Naive thymus-derived CD8-positive, alpha-beta T cell (primary cell): ENCODE measurements at places on chromosomes 12 and 14.

DNA sequence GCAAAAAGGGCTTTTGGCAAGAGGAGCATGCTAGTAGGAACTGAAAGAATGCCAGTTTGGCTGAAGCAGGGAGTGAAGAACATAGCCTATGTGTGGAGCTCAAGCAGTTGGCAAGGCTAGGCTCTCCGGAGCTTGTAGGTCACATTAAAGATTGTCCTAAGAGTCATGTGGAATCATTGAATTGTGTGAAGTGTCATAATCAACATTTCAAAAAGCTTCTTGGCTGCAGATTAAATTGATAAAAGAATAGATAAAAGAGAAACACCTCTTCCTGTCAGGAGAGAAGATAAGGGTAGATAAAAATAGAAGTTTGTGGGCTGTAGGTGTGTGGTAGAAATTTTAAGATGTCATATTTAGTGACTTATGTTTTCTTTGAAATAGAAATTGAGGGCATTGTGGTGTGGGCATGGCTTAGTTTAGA is 36.1 kb downstream of the CPSF6 start:
- peak overlapping the region; percentile 2 for H3K27ac ChIP-seq
- no peak for DNase-seq
- H3K36me3 ChIP-seq, result peaks cover 5% of the 10 kb centered on the region
- peaks cover 57% of the 10 kb centered on the region for H3K4me1 ChIP-seq

DNA sequence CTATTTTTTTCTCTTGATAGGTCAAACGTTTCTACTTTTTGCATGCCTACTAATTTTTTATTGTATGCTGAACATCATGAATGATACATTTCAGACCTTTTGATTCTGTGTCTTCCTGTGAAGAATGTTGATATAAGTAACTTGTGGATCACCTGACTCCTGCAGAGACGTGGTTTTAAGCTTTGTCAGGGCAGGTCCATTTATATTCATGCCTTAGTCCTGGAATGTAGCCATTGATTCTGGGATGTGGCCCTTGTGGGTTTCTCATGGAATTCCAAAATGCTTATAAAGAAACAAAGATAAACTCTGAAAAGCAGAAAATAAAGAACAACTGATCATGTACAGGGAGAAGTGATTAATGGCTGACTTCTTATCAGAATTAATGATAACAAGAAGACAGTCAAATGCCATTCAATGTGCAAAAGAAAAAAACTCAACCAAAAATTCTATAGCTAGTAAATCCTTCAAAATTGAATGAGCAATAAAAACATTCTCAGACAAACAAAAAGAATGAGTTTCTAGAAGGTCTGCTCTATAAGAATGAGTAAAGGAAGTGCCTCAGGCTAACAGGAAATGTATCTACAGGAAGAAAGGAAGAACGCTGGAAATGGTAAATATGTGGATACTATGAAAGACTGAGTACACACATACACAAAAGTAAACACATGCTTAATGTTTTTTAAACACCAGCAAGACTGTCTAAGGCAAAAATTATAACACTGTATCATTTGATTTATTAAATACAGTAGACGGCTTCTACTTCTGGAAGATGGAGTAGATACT is 284.8 kb upstream of the DIO3 start:
- H3K4me3 ChIP-seq, result no peak overlapping the region
- no peak for DNase-seq
- no peaks in the 10 kb centered on the region for H3K4me1 ChIP-seq
- H3K36me3 ChIP-seq, result no peaks in the 10 kb centered on the region
- H3K27ac ChIP-seq, result no peak overlapping the region

DNA sequence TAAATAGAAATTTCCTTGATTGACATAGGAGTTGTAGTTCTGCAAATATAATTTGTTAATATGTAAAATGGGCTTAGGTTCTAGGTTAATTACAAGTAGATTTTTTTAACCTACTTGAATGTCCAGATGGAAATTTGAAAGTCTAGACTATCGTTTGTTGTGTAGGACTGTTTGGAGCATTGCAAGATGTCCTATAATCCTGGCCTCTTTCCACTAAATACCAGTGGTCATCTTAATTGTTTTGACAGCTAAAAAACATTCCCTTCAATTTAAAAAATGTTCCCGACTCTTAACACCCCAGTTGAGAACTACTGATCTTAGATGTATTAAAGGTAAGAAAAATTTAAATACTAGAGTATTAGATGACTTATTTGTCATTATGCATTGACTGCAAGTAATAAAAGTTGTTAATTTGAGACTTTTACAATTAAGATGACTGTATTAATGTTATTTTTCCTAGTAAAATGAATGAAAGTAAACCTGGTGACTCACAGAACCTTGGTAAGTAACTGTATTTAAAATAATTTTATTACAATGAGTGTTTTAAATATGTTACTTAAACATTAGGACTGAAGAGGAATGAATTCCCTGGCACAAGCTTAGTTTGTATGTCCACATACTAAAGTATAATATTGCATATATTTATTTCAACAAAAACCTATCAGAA is 21.8 kb downstream of the G2E3 start:
- no peak overlapping the region for H3K4me3 ChIP-seq
- DNase-seq, result no peak
- H3K36me3 ChIP-seq, result peaks cover 40% of the 10 kb centered on the region
- H3K27me3 ChIP-seq, result no peaks in the 10 kb centered on the region
- H3K4me1 ChIP-seq, result peaks cover 53% of the 10 kb centered on the region

- H3K4me1 ChIP-seq, result no peaks in the 10 kb centered on the region
- DNase-seq, result no peak
- no peak overlapping the region for H3K4me3 ChIP-seq
- H3K27me3 ChIP-seq, result peaks cover 50% of the 10 kb centered on the region
- H3K27ac ChIP-seq, result no peak overlapping the region
Measured at GRCh38 chr14:63344336-63344735, 25.6 kb upstream of the GPHB5 start.

- no peaks in the 10 kb centered on the region for H3K27me3 ChIP-seq
- H3K4me3 ChIP-seq, result no peak overlapping the region
- no peak for DNase-seq
- H3K36me3 ChIP-seq, result peaks cover 19% of the 10 kb centered on the region
- H3K27ac ChIP-seq, result peak overlapping the region; percentile 12
Measured at GRCh38 chr12:117178301-117178700, 12.0 kb downstream of the FBXO21 start.

DNA sequence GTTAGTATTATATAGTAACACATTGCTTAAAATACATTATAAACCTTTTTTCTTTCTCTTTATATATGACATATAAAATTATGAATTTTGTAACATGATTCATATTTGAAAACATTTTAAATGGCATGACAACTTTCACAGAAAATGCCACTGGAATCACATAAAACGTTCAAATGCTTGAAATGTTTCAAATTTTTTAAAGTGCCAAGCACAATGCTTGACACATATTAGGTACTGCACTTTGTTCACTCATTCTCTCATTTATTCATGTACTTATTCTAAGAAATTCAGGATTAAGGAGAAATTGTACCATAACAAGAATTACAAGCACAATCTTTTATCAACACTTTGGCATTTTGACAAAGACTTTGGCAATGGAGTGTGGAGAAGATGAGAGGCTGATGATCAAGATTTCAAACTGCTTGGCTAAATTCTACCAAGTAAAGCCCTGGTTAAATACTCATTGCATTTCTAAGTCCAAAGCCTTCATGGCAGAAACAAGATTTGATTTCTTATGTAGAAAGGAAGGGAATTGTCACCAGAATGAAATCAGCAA is 232.2 kb downstream of the C12orf50 start:
- H3K27me3 ChIP-seq, result no peaks in the 10 kb centered on the region
- no peak for DNase-seq
- no peaks in the 10 kb centered on the region for H3K36me3 ChIP-seq
- H3K27ac ChIP-seq, result no peak overlapping the region

DNA sequence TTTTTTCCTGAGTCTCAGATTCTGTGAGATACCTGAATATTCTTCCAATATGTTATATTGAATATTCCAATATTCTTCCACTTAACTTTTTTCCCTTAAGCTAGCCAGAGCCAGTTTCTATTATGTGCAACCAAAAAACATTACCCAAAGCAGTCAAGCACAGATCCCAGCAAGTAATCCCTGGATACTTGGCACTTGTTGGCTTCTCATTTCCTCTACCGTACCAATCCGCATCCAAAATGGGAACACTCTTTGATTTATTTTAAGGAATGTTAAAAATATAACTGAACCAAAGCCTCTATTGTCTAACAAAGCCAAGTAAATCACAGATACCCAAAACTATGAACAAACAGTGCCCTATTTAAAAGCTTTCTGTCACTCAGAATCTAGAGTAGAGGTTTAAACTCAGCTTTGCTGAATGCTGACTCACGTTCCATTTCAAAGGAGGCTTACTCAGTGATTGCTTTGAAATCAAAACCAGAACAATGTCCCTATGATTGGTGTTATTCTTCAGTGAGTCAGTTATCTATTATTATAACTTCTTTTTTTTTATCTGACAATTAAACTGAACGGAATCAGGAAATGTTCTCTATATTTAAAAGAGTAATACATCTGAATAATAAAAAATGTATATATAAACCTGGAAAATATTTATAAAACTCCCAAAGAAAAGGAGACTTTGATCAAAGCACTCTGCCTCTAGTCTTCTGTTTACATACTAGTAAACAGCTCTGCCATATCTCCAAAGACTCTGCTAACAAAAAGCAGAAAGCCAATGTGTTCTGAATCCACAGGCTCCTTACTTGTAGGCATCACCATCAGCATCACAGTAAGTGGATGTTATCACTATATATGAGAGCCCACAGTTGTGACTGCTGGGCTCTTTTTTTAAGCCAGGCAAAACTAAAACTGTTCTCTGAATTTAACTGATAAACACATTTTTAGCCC is 360.8 kb downstream of the CCDC91 start:
- H3K27ac ChIP-seq, result no peak overlapping the region
- H3K36me3 ChIP-seq, result peaks cover 30% of the 10 kb centered on the region

DNA sequence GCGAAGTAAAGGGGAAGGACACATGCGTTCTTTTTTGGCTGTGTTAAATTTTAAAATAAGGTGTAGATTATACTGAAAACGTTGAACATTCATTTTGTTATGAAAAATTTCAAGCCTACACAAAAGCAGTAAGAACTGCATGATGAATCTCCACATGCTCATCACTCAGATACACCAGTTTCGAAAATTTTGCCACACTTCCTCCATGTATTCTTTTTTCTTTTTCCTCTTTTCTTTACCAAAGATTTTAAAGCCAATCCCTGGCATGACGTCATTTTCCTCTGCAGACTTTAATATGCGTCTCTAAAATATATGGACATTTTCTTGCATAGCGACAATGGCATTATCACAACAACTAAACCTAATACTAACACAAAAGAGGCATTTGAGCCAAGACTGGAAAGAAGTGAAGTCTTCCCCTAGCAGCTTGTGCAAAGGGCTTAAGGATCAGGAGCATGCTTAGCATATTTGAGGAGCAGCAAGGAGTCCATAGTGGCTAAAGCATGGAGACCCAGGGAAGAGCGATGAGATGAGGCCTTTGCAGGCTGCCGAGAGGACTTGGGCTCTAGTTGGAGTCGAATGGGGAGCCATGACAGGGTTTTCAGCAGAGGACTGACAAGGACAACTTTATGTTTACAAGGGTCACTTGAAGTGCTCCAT is 111.9 kb downstream of the ERC1 start:
- no peak overlapping the region for H3K4me3 ChIP-seq
- H3K27ac ChIP-seq, result peak overlapping the region; percentile 90
- H3K36me3 ChIP-seq, result no peaks in the 10 kb centered on the region

DNA sequence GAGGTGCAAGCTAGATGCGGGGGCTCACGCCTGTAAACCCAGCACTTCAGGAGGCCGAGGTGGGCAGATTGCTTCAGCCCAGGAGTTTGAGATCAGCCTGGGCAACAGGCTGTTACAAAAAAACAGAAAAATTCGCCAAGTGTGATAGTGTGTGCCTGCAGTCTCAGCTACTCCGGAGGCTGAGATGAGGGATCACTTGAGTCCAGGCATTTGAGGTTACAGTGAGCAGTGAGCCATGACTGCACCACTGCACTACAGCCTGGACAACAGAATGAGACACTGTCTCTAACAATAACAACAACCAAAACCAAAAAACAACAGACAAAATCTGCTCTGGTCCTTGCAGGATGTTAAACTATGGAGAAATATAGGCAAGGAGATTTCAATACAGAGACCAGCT is 13.9 kb downstream of the BTBD7 start:
- DNase-seq, result no peak
- peaks cover 35% of the 10 kb centered on the region for H3K36me3 ChIP-seq
- no peaks in the 10 kb centered on the region for H3K27me3 ChIP-seq
- H3K27ac ChIP-seq, result peak overlapping the region; percentile 17
- H3K4me3 ChIP-seq, result no peak overlapping the region

GRCh38 chr12:19957308-19958125 is 410.8 kb upstream of the PDE3A start:
- no peaks in the 10 kb centered on the region for H3K4me1 ChIP-seq
- H3K27ac ChIP-seq, result no peak overlapping the region
- no peak overlapping the region for H3K4me3 ChIP-seq

DNA sequence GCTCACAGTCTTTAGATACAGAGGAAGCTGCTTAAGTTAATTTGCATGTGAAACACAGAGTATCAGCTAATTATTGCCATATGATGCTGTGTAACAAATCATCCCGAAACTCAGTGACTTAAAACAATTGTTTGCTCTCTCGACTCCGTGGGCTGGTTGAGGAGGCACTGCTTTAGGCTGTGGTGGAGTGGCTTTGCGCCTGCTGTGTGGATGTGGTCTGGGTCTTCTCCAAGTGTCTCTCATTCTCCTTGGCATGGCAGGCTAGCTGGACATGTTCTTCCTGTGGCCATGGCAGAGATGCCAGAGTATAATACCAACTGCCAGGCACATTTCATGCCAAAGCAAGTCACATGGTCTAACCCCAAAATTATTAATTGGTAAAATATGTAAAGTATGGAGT is 40.9 kb downstream of the PELI2 start:
- no peak overlapping the region for H3K4me3 ChIP-seq
- no peak overlapping the region for H3K27ac ChIP-seq
- no peak for DNase-seq
- H3K36me3 ChIP-seq, result peaks cover 15% of the 10 kb centered on the region
- H3K4me1 ChIP-seq, result peaks cover 3% of the 10 kb centered on the region

- peak overlapping the region; percentile 89 for H3K27ac ChIP-seq
- H3K36me3 ChIP-seq, result peaks cover 84% of the 10 kb centered on the region
- no peak for DNase-seq
- no peak overlapping the region for H3K4me3 ChIP-seq
Measured at GRCh38 chr14:61527325-61528100, 167.8 kb upstream of the HIF1A start.

DNA sequence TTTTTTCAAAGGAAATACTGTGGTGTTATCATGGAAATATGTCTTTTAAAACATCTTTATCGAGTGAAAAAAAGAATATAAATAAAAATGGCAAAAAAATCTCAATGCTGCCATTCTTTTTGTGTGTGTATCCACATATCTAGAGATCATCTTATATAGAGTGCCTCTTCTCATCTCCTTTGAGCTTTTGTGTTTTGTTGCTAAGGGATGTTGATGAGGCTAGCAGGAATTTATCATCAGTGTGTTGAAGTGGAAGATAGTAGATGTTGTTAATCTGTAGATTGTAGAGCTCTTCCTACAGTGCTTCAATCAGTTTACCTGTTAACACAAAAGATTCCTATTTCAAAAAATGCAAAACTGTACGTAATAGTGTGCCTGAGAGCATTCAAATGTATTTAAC is 1738.0 kb upstream of the SEL1L start:
- no peaks in the 10 kb centered on the region for H3K27me3 ChIP-seq
- no peak overlapping the region for H3K27ac ChIP-seq
- no peaks in the 10 kb centered on the region for H3K36me3 ChIP-seq
